Chondrocyte (in vitro differentiated cells): ENCODE measurements at places on chromosomes 3 and 15. TPM values are rescaled to one million over a fixed set of nuclear protein-coding genes. Genes with fewer than 3 reads are reported as not detected.

The RAB7A gene
- total RNA-seq, result 204 to 231 TPM (median 216 TPM) in 3 replicates

DNA sequence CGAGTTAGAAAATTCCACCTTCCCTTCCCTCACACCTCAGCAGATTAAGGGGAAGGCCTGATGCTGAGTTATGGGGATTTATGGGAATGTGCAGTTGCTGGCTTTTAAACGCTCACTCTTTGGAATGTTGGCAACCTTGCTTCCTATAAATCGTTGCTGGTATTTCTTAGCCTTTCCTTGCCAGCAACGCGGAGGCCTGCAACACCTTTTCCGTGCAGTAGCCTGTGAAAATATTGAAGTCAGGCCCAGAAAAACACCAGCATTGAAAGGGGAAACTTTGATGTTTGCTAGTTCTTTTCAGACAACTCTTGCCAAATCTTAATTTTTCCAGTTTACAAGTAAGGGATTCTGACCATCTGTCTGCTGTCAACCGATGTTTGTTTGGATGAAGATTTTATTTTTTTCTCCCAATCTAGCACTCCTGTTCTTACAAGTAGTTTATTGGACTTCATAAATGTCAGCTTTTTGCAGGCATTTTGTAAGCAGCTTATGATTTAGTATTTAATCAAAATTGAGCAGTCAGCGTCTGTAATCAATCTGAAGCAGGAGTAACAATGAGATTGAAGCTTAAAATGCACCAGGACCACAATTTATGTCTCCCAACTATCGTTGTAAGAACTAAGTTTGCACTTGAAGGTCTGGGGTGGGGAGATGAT lies 251.0 kb downstream of the RPLP1 start:
- DNase-seq, result no peak

DNA sequence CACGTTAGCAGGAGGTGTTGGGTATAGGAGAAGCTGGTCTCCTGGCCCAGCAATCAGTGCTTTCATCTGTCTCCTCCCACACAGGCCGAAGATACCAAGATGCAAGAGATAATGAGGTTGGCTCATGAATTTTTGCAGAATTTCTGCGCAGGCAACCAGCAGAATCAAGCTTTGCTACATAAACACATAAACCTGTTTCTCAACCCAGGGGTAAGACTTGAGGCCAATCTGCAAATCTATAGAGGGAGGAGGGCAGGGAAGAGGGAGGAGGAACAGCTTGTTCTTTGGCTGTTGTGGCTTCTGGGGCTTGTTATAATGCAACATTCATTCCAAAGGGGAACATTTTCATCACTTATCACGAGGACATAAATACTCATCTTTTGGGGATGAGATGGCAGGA lies 195.3 kb downstream of the ITPR1 start:
- no peak for DNase-seq

GRCh38 chr15:56893364-56893678 lies 25.1 kb upstream of the TCF12 start:
- no peak for DNase-seq

- DNase-seq, result no peak
These were observed 76.7 kb downstream of the SCN10A start for GRCh38 chr3:38739396-38739689.
